ENCODE measurements at places on chromosomes 7 and 10.

GRCh38 chr7:18350678-18351077 lies 144.9 kb upstream of the HDAC9 start:
- no peak for DNase-seq

GRCh38 chr7:3998060-3998459 lies 684.0 kb upstream of the FOXK1 start:
- DNase-seq = no peak

DNA sequence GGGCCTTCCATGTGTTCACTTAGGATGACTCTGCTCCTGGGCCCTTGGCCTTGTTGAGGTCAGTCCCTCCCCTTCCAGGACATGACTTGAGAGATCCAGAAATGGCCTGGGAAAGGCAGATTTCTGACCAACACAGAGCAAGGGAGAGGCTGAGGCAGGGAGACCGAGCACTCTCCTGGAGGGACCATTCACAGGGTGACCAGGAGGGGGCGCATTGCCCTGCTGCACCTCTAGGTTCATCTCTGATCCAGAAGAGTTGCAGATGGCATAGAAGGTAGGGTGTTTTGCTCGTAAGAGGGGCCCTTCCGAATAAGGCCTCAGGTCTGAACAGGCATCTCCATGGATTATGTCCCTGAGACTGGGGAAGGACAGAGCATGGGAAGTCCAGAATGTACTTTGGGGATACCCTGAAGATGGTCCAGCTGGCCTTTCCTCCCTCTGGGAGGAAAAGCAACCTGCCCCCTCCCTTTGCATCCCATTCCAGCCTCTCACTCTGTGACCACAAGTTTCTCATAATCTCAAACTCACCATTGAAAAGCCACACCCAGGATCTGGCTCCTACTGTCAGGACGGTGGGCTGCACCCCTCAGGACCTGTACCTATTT lies 6.6 kb downstream of the DMBT1 start:
- DNase-seq = no peak

- no peak for DNase-seq
These were observed 76.7 kb downstream of the EZH2 start for GRCh38 chr7:148807436-148807835.

DNA sequence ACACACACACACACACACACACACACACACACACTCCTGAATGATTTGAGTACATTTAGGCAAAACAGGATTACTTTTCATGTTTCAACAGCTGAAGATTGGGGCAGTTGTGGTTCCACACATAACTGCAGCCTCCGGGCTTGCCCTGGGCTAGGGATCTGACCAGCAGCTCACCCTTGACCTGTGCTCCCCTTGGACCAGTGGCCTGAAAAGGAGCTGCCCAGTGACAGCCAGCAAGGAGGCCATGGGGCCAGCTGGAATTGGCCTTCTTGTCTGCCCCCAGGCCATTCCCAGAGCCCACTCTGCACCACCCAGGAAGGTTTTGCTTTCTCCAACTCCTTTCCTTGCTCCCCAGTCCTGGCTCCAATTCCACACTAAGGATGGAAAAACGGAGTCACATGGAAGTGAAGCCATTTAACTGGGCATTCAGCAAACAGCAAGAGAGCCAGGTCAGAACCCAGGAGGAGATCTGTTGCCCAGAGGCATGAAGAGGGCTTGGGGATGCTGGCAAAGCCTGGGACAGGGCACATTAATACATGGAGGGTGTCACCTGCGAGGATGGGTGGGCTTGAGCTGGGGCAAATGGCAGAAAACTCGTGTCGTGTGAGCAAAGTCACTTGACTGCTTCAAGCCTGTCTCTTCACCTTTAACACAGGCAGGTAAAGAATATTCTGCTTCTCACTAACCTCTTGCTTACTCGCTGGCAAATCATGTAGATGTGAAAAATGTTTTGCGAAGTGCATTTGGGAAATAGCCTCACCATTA lies 61.5 kb upstream of the GDF10 start:
- DNase-seq = no peak

DNA sequence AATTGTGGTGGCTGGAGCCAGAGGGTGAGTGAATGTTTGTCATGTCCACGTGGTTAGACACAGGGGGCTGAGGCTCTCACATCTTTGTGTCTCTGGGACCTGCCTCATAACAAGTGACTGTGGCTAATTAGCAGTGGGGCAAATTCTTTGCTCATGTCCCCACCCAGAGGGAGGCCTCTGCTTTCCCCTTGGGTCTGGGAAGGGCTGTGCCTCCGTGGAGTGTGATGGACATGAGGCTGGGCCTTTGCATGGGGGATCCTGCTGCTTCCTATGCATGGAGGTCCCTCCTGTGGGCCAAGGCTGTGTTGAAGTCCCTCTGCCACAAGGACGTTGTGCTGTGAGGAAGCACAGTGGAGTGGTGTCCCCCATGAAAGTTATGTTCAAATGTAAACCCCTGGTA lies 327.4 kb upstream of the SHH start:
- no peak for DNase-seq

GRCh38 chr10:6619660-6620059 lies 39.6 kb upstream of the PRKCQ start:
- DNase-seq = no peak

DNA sequence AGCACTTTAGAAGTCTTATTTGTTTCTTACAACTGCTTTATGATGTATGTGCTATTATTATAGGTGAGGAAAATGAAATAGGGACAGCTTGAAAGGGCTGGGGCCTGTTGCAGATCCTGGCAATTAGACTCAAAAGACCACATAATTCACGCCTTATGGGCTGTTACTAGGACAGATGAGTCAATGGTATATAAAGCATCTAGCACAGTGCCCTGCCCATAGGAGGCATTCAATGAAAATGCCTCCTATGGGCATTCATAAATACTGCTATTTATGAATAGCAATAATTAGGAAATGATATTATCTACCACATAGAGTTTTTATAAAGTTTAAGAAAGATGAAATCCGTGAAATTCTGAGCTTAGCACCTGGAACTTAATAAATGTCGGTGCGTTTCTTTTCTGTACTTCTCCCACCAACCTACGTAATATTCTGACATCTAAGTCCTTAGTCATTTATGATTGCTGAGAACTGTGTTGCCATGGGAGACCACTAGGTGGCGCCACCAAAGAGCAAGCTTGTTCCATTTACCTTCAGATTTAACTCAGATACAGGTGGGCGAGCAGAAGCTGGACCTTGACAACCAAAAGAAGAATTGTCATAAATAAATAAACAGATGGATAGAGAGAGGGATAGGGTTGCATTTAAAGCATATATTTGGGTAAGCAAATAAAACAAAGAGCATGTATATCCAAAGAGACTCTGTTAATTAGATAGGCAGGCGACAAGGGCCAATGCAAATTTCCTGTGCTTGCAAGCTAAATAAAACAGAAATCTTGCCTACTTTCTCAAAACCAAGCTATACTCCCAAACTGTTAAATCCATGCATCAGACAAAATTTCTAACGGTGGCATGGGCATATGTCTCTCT lies 699.9 kb downstream of the INHBA start:
- no peak for DNase-seq

DNA sequence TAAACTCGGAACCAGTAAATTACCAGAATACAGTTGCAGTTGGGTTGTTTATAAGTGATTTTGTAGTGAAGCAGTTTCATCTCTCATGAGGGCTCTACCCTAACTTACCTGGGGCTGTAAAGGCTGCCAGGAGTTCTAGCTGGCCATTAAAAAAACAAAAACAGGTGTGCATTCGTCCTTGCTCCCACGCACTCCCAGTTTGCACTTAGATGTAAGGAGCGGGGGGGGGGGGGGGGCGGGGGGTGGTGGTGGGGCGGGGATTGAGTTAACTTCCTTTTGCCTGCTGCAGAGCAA lies 2.3 kb upstream of the PFKFB3 start:
- DNase-seq = no peak

DNA sequence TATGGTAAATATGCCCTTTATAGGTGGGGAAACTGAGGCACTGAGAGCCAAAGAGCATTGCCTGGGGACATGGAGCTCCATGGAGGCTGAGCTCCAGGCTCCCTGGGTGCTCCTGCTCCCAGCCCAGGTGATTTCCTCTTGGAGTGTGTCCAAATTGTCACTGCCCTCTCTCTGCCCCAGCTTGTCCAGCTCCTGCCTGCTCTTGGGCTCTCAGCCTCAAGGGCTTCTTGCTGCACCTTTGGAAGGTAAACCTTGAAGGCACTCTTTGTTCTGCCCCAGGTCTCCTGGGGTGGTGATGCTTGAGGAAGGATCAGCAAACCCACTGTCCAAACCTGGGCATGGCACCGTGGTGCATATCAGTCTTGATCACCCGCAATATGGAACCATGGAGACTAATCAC lies 166.1 kb downstream of the RPS24 start:
- no peak for DNase-seq

GRCh38 chr10:48814933-48815332 lies 124.7 kb downstream of the LRRC18 start:
- DNase-seq = no peak

- no peak for DNase-seq
These were observed 52.7 kb upstream of the BTRC start for GRCh38 chr10:101301111-101301731.

- DNase-seq = no peak
These were observed 114.5 kb downstream of the ATE1 start for GRCh38 chr10:121813211-121813815.

DNA sequence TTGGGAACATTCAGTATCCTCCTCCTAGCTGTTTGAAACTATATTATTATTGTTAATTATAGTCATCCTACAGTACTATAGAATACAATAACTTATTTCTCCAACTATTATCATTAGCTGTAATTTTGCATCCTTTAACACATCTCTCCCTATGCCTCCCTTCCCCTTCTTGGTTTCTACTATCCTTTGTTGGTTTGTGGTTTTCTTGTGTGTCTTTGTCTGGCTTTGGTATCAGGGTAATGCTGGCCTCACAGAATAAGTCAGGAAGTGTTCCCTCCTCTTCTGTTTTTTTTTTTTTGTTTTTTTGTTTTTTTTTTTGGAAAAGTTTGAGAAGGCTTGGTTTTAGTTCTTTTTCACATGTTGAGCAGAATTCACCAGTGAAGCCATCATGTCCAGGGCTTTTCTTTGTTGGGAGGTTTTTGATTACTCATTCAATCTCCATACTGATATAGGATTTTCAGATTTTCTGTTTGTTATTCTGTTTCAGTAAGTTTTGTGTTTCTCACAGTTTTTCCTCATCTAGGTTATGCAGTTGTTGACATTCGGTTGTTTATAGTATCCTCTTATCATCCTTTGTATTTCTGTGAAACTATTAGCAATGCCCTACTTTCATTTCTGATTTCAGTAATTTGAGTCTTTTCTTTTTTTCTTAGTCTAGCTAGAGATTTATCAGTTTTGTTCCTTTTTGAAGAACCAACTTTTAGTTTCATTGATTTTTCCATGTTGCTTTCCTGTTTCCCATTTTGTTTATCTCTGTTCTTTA lies 21.6 kb downstream of the C1GALT1 start:
- no peak for DNase-seq

DNA sequence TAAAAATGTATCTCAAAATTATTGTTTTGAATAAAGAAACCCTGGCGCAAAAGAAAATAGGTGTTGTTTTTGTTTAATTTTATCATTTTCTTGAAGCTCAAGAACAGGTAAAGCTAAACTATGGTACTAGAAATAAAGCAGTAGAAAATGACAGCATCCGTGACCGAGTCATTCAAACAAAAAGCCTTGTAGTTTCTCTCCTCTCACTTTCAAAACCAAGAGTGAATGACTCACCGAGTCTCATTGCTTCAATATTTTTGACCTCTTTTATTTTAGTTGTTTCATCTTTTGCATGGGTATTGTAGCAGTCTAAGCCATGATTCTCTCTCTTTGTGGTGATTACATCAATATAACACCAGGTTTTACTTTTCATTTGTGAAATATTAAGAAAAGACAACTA lies 396.5 kb downstream of the POM121L12 start:
- no peak for DNase-seq

DNA sequence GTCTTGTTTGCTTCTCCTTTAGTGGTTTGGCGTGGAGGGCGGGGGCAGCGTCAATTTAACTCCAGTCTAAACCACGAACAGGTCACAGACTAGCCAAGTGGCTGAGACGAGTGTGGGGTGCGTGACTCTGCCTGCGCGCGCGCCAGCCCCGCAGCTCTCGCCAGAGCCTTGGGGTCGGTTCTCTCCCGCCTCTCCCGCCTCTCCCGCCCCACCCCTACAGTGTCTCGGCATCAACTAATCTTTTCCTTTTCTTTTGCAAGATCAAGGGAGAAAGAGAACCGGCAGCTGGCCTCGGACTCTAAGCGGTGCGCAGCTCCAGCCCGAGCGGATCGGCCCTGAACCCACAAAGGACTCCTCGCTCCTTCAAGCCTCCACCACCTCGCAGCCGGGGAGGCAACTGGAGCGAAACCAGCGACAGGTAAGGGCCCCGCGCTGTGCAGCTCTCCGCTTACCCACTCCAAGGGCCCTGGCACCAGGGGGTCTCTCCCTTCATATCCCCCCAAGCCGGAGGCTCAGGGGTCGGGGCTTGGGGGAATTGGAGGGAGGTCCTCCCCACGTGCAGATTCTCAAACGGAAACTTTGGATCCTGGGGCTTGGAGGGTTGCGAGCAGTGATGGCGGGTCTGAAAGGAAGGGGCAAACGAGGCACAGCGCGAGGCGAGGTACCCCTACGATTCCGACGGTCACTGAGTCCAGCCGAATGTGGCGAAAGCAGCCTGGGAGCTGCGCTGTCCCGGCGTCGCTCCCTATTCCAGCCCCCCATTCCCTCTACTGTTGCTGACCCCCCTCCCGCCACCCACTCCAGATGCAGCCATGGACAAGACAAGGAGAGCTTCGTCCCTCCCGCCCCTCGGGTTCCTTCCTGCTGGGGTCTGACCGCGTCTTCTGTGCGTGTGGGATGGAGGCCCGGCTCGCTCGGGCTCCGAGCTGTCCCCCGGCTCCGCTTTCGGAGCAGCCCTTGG lies 829 bp downstream of the CHRM2 start:
- no peak for DNase-seq

GRCh38 chr10:32189400-32190084 lies 133.3 kb upstream of the KIF5B start:
- DNase-seq = no peak

GRCh38 chr10:76466836-76467503 lies 1035.5 kb downstream of the LRMDA start:
- no peak for DNase-seq

DNA sequence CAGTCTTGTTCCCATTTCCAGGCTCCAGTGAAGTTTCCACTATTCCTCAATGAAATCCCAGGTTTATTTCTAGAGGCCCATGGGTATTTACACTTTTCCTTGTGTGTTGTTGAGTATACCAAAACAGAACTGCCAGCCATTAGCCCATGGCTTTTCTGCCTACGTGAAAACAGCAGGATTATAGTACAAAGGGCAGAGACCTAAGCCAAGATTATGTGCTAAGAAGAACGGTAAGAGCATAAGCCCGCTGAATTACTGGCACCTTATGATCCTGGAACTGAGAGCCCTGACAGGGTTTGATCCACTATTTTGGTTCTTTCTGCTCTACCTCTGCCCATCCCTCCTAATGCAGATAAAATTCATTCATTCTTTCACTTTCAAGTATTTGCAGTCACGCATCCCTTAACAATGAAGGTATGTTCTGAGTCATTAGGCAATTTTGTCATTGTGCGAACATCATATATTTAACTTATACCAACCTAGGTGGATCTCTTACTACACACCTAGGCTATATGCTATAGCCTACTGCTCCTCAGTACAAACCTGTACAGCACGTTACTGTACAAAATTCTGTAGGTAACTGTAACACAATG lies 16.0 kb downstream of the SEMA3C start:
- no peak for DNase-seq

GRCh38 chr7:81690688-81691087 lies 79.2 kb downstream of the HGF start:
- DNase-seq = no peak
